CD4-positive, alpha-beta T cell treated with Interleukin-21 for 1 hour (primary cell): ENCODE measurements at places on chromosomes 12 and 14.

DNA sequence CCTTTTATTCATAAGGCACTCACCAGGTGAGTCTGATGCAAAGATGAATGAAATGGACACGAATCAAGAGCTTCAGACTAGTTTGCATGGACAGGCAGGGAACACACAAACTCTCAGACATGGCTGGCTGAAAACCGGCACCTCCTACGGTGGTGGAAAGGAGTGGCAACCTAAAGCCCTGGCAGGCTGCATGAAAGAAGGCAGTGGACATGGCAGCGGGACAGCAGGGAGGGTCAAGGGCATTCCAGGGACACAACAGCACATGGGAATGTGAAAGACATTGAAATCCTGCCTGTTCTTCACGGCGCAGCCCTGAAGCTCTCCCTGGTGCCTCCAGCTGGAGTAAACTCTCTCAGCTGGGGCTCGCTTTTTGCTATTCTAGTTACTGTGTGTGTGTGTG is 16.6 kb upstream of the LRTM2 start:
- DNase-seq: no peak

GRCh38 chr12:46983393-46983793 is 96.0 kb upstream of the PCED1B start:
- no peak for DNase-seq

- no peak for DNase-seq
Measured at GRCh38 chr14:68127166-68127565, 307.6 kb downstream of the RAD51B start.

DNA sequence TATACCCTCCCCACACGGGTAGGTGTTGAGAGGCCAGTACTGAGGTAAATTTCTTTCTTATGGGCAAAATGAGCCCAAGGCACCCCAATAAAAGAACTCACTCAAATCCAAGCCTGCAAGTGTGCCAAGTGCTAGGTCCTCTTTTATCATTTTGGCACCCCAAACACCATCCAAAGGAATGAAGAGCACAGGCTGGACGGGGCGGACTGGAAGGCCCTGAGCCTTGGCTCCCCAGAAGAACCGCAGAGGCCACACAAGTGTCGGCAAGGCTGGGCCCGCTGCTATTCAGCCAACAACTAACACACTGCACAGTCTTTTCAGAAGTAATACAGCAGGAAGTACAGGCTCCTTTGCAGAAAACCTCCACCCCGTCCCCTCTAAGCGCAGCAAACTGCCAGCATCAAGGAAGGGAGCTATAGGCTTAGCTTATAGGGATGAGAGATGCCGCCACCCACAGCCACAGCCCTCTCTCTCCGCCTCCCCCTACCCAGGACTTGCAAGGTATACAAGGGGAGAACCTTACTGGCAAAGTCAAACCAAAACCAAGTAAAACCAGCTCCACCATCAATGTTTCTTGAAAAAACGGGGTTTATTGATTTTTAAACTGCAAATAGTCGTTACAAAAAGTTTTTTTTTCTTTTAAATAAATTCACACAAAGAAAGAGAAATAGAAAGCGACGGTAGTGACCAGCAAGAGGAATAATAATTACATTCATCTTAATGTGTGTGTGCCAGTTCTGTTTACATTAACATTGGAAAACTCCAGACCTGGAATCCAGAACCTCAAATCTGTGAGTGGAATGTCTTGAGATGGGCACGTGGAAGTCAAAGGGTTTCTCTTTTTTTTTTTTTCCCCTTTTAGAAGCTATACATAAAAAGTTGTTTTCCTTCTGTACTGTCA is 5.5 kb downstream of the ZFP36L1 start:
- DNase-seq: peak; percentile 57

GRCh38 chr12:31431721-31432240 is 105.8 kb upstream of the SINHCAF start:
- no peak for DNase-seq

DNA sequence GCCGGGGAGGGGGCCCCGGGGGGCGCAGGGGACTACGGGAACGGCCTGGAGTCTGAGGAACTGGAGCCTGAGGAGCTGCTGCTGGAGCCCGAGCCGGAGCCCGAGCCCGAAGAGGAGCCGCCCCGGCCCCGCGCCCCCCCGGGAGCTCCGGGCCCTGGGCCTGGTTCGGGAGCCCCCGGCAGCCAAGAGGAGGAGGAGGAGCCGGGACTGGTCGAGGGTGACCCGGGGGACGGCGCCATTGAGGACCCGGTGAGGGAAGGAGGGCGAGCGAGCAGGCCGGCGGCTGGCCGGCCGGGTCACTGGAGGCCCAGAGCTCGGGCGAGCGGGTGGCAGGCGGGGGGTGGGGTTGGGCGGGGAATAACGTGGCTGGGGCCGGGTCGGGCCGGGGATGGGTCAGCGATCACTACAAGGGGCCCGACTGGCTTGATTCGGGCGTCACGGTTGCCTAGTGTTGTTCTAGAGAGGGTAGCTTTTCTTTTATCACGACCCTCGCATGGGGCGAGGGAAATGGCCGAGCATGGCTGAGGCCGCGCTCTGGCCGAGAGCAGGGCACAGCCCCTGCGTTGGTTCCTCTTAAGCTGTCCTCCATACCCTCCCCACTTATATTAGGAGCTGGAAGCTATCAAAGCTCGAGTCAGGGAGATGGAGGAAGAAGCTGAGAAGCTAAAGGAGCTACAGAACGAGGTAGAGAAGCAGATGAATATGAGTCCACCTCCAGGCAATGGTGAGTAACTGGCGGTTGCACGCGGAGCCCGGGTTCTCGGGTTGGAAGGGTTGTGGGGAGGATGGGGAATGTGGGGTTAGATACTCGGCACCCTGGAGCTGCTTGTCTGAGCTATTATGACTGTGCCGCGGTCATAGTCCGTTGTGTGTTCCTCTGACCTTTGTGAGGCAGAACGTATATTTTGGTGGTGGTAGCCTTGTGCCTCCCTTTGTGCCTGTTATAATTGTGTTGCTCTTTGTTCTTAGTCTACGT is 603 bp downstream of the PABPN1 start:
- peak; percentile 41 for DNase-seq

DNA sequence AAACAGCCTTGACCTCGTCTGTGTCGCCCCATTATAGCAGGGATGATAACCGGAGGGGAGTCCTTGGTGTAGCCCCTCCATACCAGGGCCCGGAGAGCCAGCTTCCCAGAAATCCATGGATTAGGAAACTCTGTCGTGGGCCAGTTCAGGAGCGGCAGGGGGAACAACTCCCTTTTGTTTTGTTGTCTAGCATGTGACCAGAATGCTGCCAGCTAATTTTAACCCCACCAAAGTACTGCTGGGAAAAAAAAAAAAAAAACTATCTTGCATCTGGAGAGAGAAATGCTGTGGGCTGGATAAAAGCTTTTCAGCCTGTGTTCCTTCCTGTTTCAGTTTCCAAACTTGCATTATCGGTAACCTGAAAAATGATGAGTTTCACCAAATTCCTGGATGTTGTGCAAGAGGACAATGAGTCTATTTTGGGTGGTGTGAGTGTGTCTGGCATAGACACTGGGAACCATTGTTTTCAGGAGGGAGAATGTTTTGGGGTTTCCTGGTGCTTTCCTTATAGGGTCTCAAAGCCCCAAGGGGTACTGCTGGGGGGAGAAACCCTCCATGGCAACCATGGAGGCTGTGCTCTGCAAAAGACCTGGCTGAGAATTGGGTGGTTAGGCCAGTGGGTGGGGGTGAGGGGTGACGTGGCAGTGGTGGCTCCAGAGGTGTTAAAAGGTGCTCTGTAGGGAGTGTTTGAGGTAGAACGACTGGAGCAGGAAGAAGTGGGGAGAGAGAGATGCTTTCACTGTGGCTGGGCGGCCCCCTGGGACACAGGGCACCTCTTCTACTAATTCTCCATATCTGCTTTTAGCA is 14.9 kb upstream of the IRF2BPL start:
- DNase-seq: peak; percentile 65

GRCh38 chr14:61701946-61702345 is 6.6 kb downstream of the HIF1A start:
- no peak for DNase-seq

GRCh38 chr14:64680013-64680713 is 24.1 kb upstream of the PLEKHG3 start:
- DNase-seq: no peak

- DNase-seq: no peak
Measured at GRCh38 chr12:33427071-33427470, 12.5 kb downstream of the SYT10 start.

GRCh38 chr12:34343345-34343744 is 321.0 kb downstream of the ALG10 start:
- DNase-seq: no peak

DNA sequence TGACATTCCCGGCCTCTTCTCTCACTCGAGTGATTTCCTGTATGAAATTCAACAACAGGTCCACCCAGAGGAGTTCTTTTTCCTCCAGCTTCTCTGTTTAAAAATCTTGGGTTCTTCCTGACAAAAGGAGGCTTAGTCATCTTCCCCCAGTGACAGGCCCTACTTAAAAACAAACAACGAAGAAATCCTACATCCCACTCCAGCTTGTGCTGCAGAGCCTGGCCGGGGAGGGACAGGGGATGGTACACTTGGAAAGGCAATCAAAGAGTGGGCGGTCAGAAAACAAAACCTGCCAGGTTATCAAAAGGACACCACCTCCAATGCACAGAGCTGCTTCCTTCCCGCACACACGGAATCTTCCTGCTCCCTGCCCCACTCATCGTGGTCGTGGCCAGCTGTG is 101.3 kb downstream of the CACNA1C start:
- no peak for DNase-seq

DNA sequence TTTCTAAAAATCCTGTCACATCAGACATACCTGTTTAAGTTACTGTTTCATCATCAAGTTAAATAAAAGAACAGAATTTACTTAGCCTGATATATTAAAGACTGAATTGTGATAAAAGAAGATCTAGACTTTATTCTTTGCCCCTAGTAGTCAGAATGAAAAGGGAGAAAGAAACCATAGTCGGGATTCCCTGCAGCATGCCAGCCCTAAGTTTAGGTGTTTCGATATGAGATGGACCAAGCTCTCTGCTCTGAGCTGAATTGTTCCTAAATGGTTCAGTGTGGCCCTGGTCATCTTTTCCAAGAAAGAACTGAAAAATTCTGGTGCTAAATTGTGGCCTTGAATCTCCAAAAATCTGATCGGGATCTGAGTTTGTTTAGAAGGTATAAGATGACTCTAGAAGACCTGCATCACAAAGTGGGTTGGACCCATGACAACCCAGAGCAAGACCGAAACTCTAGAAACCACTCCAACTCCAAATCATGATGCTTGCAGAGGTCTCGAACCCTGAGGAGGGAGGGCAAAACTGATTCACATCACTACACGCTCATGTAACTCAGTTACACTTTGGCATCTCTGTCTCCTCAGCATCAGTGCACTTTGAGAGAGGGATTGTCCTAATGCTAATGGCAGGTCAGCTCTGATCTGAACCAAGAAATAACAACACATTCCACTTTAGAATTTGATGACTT is 15.7 kb downstream of the PTGER2 start:
- DNase-seq: no peak

DNA sequence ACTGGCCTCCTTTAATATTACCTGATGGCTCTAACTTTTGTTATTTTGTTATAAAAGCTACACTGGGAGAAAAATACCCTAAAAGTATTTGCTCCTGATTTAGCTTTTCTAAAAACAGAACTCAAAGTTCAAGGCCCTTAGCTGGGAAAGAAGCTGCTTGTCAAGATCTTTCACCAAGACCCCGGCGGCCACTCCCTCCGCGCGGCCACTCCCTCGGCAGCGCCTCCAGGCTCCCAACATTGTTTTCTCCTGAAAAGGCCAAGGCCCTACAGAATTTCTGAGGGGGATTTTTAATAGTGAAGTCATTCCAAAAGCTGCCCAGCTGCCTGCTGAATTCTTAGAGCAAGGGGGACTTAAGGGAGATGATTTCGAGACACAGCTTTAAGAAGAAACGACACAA is 96.4 kb downstream of the NTN4 start:
- DNase-seq: no peak

DNA sequence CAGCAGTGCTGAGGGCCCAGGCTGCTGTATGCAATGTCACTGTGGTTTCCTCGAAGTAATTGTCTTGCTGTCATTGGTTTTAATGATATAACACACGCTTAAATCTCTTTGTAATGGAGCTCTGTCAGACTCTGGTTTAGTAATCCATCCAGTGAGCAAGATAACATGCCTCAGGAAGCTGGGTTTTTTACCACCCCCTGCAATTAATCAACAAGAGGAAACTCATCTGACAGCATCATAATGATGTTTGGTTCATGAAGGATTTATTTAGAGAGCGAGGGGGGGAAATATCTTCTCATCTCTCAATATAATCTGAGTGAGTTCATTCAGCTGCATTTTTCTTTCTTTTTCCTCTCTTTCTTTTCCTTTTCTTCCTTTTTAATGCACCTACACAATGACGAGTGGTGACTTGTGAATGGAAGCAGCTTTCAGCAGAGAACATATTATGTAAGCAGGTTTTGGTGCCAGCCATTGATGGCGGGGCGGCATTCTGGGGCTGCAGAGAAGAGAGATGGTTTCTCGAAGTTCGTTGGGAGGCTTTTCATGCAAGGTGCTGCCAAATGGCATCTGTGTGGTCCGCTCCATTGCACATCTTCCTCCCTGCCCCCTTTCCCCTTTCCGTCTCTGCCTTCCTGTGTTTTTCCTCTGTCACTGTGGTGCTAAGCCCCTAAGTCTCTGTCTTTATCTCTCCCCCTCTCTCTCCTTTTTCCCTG is 6.7 kb downstream of the RPH3A start:
- DNase-seq: no peak

DNA sequence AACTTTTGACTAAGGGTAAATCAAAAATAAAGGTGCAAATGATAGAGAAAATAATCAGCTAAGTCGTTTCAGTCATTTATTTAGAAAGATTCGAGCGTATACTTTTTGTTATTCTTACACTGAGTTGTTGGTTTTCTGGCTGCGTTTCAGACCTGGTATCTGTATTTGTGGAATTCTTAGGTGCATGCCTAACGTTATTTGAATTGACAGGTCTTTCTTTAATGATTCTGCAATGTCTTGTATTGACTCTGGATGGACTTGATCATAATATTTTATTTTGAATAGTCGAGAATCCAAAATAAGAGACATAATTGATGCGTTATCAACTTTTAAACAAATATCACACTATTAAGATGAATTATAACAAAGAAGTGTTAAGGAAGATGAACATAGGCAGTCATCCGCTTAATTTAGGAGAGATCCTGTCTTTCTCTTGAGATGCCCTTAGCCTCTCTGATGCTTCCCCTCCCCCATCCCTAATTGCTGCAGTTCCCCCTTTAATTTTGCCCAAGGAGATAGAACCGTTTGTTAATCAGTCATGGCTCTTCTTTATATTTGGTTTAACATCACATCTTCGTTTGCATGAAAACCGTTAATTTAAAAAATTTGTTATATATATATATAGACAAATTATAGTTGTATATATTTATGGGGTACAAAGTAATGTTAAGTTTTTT is 1.8 kb downstream of the ALX1 start:
- DNase-seq: no peak

GRCh38 chr12:14756334-14757143 is 46.7 kb downstream of the WBP11 start:
- DNase-seq: no peak

DNA sequence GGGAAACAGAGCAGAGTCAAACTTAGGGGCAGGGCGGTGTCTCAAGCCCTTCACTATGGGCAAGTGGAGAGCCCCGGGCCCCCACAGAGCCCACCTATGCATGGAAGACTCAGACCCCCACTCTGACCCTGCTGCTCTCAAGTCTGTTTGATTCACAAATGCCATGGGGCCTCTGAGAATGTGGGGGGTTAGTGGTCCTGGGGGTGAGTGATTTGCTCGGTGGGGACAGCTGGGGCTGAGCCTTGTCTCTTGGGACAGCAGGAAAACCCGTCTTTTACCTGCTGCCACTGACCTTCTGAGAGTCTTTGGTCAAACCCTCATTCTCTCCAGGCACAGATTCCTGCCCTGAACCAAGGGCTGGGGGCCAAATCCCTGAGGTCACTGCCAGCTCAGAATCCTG is 201.0 kb upstream of the RTL1 start:
- DNase-seq: no peak
